ENCODE measurements at places on chromosomes 2 and 18. TPM values are rescaled to one million over a fixed set of nuclear protein-coding genes. Genes with fewer than 3 reads are reported as not detected.

ZNF532 gene
- total RNA-seq, result 77.1 TPM

EN1 gene
- total RNA-seq, result not detected

DNA sequence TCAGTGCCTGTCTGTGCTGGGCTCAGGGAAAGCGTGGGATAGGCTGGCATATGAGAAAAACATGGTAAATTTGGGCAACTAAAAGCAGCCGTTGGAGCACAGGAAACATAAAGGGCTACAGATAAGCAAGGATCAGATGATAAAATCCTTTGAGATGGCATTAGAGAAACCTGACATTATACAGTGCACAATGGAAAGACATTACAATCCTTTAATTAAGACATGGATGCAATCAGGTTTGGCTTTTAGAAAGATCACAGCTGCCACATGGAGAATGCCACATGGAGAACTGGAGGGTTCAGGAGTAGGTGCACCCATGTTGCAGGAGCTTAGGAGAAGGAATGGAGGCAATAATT, 117.3 kb downstream of the CDC42EP3 start:
- no peak for DNase-seq

GRCh38 chr2:71419145-71419544, 34.2 kb upstream of the DYSF start:
- DNase-seq, result no peak

- no peak for DNase-seq
These were observed 12.3 kb downstream of the CEP192 start for GRCh38 chr18:13003466-13003896.

DNA sequence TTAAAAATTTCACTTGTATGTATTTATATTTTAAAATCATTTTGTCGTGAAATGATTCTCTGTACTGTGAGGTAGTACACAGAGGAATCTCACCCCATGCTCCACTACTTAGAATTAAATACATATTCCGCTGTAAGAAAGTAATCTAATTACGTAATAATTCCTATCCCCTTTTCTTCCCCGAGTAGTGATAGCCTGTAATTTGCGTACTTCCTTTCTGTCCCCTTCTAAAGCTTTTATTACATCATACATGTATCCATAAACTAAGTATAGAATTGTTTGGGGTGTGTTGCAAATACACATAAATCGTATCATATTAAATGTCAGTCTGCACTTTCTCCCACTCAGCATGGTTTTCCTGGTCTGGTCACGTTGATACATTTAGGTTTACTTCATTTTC, 12.4 kb upstream of the CHCHD5 start:
- DNase-seq, result no peak

- DNase-seq, result peak; percentile 22
These were observed 478.4 kb upstream of the HS6ST1 start for GRCh38 chr2:128797092-128797491.

DNA sequence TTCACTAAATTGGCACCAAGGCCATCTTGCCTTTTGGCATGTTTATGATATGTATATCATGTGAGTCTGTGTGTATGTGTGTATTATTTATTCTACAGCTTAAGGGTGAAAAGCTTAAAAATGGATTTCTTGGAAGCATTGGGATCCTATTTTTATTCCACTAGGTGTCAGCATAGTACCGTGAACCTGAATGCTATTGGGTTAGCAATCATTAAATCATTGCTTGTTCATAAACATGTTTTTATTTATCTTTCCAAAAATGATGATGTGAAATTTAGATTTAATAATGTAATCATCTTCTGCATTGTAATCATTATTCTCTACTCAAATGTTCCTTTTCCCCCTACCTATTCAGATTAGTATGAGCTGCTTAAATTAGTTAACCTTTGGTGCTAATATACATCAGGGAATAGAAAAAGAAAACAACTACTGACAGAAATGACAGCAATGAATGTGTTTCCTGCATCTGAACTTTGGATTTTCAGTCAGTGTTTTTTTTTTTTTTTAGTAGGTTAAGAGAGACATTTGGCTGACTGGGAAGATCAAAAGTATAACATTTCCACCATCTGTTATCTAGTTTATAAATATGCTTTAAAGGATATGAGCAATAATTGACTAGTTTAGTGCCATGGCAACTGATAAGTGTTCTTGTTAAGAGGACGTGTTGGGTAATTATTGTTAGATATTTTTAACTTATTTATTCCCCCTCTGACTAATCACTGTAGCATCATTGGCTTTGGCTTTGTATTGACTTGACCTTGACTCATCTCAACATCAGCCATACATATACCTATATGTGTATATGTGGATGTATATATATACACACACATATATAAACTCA, 14.1 kb upstream of the ZSWIM2 start:
- DNase-seq, result no peak

GRCh38 chr2:127857265-127857808, 618 bp downstream of the POLR2D start:
- DNase-seq, result no peak

Measured in vagina (tissue), 2 donors.